Mammary epithelial cell (primary cell): ENCODE measurements at places on chromosomes 7 and 10. TPM values are rescaled to one million over a fixed set of nuclear protein-coding genes. Genes with fewer than 3 reads are reported as not detected.

The EVX1 gene
- not detected for polyA plus RNA-seq

The CALML5 gene
- 0.32 TPM for polyA plus RNA-seq

The CDK14 gene
- polyA plus RNA-seq, result 6.8 TPM

The C10orf90 gene
- polyA plus RNA-seq, result not detected

The THSD7A gene
- polyA plus RNA-seq, result not detected

The ZDHHC16 gene
- 85.7 TPM for polyA plus RNA-seq

The LRRC18 gene
- polyA plus RNA-seq, result not detected

The FBXL15 gene
- 6.5 TPM for polyA plus RNA-seq

The NRAP gene
- not detected for polyA plus RNA-seq

The UCMA gene
- not detected for polyA plus RNA-seq

The OR13A1 gene
- polyA plus RNA-seq, result not detected

The PTEN gene
- 16.3 TPM for polyA plus RNA-seq

The VPS50 gene
- 6.9 TPM for polyA plus RNA-seq

The TUBAL3 gene
- 7.4 TPM for polyA plus RNA-seq

The CRPPA gene
- 0.34 TPM for polyA plus RNA-seq

The BLNK gene
- polyA plus RNA-seq, result 2.9 TPM

The MAT1A gene
- 0.16 TPM for polyA plus RNA-seq

The STAG3 gene
- 0.34 TPM for polyA plus RNA-seq

The CCDC146 gene
- polyA plus RNA-seq, result 0.48 TPM

The FZD8 gene
- polyA plus RNA-seq, result 9.4 TPM

The SMO gene
- polyA plus RNA-seq, result 6.9 TPM

The ZNF736 gene
- 0.99 TPM for polyA plus RNA-seq

The EN2 gene
- polyA plus RNA-seq, result not detected

The CDHR3 gene
- polyA plus RNA-seq, result 0.82 TPM

The HECW1 gene
- polyA plus RNA-seq, result not detected

The LARP4B gene
- polyA plus RNA-seq, result 37.3 TPM

The SLIT1 gene
- polyA plus RNA-seq, result not detected

The BICC1 gene
- 5.6 TPM for polyA plus RNA-seq
